HCEC 1CT (cell line): ENCODE measurements at places on chromosomes 6 and 20.

GRCh38 chr6:24909241-24910216 lies 26.2 kb downstream of the RIPOR2 start:
- no peak for DNase-seq

DNA sequence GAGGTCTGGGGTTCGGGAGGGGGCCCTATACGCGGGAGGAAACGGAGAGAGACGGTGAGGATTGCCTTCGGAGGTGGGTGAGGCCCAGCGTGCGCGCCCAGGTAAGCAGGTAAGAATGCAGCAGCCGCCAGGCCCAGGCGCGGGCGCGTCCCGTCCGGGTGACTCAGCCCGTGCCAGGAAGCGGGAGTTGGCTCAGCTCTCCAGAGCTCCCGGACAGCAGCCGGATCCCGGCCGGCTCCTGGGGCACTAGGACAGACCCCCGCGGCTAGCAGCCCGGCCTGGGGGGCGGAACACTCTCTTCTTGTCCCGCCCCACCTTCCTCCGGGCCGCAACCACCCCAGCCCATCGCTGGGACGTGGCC lies 1.5 kb upstream of the MDFI start:
- no peak for DNase-seq

- DNase-seq: no peak
Measured at GRCh38 chr20:32152421-32153155, 43.1 kb downstream of the TM9SF4 start.

- DNase-seq: no peak
Measured at GRCh38 chr6:39956936-39957335, 22.7 kb upstream of the MOCS1 start.

DNA sequence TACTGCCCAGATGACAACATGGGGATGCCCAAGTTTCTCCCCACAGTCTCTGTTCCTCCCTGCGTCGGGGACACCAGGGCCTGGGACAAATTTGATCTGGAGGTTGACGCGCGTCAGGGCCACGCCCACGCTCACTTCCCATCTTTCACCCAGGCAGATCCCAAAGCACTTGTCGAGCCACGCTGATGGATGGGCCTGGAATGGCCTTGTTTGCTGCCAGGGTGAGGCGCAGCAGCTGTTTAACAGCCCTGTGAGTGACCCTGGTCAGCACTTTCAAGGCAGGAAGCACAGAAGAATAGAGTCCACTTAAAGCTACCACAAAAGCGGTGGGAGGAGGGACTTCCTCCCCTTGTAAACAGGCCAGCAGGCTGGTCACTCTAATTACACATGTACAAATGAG lies 324.7 kb upstream of the JARID2 start:
- no peak for DNase-seq

DNA sequence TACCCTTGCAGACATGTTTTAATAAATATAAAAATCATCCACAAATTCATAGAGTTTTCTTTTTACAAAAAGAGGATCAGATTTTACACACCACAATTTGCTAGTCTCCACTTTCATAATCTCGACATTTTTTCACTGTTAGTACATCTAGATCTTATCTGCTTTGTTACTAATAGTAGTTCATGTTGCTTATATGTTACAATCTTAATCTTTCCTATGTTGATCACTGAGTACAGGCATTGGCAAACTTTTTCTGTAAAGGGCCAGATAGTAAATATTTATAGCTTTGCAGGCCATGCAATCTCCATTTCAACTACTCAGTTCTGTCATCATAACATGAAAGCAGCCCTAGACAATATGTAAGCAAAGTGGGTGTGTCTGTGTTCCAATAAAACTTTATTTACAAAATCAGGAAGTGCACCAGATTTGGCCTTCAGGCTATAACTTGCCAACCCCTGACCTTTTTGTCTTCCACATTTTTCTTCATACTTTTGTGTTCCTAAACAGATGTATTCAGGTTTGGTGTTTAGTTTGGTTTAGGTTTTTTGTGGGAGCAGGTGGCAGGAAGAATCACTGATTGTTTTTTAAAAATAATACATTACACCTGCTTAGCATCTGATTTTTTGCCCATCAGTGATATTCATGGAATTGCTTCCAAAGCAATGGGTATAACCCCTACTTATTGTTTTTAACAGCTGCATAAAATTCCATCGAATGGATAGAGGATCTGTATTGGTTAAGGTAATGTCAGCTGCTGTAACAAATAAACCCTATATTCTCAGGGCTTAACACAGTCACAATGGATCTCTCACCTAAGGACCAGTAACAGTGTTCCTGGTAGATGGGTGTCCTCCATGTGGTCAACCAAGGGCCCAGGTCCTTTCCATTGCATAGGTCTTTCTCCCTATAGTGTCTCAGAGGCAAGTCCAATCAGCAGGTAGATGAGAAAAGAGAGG lies 61.2 kb downstream of the EYA2 start:
- peak; percentile 7 for DNase-seq

DNA sequence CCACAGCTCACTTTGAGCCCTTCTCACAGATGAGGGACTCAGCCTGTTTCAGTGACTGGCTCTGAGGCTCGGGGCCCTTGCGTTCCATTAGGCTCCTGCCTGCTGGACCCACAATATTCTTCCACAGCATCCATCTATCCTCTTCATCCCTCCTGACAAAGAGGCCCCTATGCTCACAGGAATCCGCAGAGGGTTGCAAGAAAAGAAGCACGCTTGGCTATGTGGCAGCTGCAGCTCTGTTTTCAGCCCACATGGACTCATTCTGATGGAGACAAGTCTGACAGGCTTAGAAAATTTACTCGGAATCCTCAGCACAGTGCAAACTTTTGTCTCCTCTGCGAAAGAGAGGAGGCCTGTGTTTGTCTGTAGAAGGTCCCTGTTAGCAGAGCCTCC lies 207.5 kb downstream of the SYNDIG1 start:
- DNase-seq: no peak

DNA sequence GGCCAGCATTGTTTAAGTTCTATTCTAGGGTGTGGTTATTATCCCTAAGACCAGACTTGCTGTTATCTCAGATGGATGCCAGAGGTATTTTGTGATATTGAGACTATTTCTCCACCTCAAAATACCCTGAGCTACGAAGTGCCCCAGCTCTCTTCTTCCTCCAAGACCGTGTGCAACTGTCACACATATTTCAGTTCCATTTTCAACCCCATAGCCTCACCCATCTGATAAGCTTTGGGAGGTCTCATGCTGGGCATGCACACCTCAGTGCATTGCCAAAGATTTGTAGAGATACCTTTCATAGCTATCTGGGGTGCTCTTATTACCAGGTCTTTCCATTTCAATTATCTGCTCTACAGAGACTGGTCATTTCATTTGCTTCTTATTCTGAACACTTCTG lies 815.8 kb upstream of the EYS start:
- DNase-seq: no peak

DNA sequence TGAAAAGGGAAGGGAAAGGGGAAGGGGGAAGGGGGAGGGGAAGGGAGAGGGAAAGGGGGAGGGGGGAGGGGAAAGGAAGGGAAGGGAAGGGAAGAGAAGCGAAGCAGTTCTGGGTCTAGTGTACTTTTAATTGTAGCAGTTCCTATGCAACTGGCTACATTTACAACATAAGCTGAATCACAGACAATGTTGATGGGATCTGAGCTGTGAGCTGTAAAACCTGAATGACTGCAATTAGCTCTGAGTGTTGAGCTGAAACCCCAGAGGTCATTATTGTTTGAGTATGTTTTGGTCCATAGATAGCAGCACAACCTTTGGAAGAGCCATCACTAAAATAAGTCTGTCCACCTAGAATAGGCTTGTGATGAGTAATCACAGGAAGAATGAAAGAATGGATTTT lies 7.2 kb upstream of the ABHD12 start:
- DNase-seq: no peak

- DNase-seq: no peak
Measured at GRCh38 chr20:63619505-63619904, 7.4 kb downstream of the GMEB2 start.

- no peak for DNase-seq
Measured at GRCh38 chr6:122264557-122264956, 134.9 kb upstream of the HSF2 start.

- DNase-seq: peak; percentile 17
Measured at GRCh38 chr6:9657994-9658393, 756.9 kb downstream of the TFAP2A start.

- peak; percentile 91 for DNase-seq
Measured at GRCh38 chr20:46954490-46955038, 59.9 kb downstream of the EYA2 start.

- DNase-seq: no peak
Measured at GRCh38 chr20:49594931-49595315, 27.0 kb upstream of the PTGIS start.

GRCh38 chr6:158852312-158853071 lies 33.3 kb upstream of the EZR start:
- DNase-seq: no peak

DNA sequence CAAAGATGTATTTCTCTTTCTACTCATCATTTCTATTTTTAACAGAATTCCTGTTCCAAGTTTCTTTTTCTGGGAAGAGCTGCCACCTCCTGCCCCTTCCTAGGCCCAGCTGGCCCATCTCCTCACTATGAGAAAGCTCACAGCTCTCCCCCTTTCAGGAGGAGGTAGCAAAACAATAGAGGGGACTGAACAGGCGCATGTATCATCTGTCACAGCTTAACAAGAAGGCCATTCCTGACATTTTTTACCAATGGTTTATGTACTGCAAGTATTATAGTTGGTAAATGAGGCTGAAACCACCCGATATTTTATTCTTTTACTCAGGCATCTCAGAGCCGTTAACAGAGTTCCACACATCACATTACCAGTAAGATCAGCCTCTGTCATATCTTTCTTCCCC lies 103.7 kb upstream of the MTHFD1L start:
- DNase-seq: no peak

- DNase-seq: no peak
Measured at GRCh38 chr6:43859213-43859612, 89.2 kb downstream of the VEGFA start.

DNA sequence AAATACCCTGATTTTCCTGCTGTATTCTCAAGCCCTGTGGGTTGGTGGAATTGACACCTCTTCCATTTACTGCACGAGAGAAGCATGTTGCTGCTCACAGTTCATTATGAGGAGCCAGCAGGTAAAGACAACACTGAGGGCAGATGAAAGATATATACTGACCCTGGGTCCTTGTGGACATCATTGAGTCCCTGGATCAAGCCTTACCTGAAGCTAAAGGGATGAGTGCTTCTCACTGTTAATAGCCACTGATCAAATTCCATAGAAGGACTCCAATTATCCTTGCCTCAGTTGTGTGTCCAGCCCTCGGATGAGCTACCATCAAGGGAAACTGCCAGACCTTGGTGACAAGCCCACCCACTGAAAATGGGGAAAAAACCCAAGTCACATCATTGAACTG lies 7.7 kb upstream of the SIGLEC1 start:
- DNase-seq: no peak

GRCh38 chr20:48754292-48754691 lies 73.5 kb downstream of the PREX1 start:
- no peak for DNase-seq

DNA sequence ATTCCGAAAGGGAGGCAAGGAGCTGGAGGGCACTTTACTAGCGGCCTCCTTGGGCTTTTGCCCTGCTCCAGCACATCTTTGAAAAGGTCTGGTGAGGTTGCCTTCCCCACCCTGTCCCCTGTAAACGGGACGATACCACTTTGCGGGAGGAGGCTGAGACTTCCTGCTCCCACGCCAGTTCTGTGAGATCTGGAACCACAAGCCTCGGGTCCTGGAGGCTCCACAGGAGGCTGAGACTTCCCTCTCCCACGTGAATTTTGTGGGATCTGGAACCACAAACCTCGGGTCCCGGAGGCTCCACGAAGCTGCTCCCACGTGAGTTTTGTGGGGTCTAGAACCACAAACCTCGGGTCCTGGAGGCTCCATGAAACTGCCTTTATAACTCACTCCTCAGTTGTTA lies 209.3 kb downstream of the DLL1 start:
- no peak for DNase-seq

DNA sequence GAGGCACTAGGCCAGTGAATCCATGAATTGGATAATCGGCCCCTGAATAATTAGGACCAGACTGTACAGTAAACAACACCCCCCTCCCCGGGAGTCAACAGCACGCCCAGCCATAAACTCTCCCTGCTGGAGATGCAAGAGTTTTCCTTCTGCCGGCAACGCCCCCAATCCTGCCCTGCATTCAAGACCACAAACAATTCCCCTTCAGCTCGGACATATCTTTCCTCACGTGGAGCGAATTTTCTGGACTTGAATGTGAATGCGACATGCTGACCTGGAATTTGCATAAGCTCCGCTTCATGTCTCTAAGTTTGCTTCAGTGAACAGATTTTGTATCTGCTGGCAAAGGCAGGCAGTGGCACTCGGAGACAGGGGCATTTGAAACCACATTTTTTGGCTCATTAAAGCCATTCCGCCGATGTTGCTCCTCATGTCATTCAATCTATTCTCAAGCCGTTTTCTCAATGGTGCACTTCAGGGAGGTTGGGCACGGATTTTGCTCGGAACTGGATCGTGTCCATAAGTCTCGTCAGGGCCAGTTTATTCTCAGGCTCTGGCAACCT lies 38.0 kb upstream of the GMPR start:
- DNase-seq: no peak

- peak; percentile 42 for DNase-seq
Measured at GRCh38 chr6:70686548-70687133, 19.0 kb downstream of the SMAP1 start.

DNA sequence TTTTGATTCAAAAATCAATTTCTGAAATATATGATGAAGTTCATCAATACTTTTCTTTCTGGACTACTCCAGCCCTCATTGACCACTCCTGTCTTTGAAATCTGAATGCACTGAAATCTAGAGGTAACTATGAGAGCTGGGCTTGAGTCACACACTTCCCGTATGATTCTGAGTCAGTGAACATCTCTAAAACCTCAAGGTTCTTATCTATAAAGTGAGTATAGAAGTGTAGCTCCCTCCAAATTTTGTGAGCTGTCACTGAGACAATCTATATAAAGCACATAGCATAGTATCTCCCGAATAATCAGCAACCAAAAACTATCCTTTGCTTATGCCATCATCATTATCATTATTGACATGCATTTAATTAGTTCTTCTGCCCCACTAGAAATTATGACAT lies 182.4 kb downstream of the TSHZ2 start:
- no peak for DNase-seq

GRCh38 chr6:137795501-137795900 lies 71.6 kb upstream of the TNFAIP3 start:
- no peak for DNase-seq

DNA sequence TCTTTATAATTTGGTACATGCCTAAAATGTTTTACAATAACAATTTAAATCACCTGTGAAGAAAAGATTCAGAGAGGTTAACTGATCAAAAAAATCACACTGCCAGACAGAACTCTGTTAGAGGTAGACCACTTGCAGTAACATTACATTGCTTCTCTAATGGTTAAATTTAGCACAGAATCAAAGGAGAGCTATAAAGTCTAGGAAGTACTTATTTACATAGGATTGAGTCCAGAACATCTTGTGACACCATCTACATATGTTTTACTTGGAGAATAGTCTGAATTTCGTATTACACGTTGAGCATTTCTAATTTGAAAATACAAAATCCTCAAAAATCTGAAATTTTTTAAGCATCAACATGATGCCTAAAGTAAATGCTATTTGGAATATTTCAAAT lies 17.2 kb upstream of the TBC1D20 start:
- DNase-seq: no peak
